ENCODE measurements at places on chromosomes 16 and 17.

- DNase-seq = no peak
Measured at GRCh38 chr17:58974354-58974753, 132.3 kb downstream of the TRIM37 start.

DNA sequence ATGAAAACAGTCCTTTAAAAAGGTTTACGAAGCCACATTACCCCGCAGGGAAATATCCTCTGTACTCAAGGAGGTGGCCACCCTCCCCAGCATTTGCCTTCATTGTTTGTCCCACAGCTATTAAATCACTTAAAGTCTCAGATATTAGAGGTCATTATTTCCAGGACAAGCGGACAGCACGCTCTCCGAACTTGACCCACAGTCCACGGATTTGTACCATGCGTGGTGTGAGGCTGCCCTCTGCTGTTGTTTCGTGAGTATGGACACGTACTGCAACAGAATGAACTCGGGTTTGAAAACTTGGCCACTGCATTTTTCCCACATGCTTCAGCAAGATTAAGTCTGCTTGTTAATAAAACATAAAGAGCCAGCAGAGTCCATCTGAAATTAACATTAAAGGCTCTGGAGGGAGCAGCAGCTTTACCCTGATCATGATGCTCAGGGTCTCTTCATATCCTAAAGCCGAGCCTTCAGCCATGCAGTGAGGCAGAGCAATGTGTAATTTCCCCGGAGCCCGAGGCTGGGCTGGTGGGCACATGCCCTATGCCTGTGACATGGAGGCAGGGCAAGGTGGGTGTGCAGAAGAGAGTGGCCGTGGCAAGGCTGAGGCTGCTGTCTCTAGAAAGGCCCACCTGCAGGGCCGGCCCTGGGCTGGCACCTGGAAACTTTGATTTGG lies 19.7 kb downstream of the MEAK7 start:
- DNase-seq = no peak

- DNase-seq = no peak
Measured at GRCh38 chr17:37111329-37111728, 162.6 kb downstream of the AATF start.

GRCh38 chr16:28882551-28883160 lies 4.4 kb downstream of the ATP2A1 start:
- no peak for DNase-seq

DNA sequence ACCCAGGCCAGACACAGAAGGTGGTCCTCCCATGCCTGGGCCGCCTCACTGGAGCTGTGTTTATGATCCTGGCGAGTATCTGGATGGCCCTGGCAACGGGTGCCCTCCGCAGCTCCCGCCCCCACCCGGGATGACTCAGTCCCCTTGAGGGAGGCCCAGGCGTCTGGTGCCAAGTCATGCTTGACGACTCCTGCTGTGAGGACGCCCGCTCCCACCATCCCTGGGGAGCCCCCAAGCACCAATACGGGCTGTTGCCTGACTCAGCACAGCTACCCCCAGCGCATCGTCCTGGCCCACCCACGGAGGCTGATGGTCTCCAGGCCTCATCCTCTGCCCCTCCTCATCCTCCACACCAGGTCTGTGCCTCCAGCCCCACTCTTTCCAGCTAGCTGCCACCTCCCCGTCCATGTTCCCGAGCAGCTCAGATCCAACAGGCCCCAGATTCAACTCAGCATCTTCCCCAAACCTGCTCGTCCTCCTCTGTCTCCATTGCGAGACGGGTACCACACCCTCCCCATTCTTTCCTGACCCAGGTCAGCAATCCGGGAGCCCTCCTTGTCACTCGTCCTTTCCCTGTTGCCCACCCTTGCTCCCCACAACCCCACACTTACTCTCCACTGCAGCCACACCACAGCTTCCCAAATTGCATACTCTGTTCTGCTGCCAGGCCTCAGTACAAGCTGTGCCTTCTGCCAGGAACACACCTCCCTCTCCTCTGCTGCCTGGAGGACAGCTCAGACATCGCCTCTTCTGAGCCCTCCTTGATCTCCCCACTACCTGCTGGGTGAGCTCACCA lies 2.6 kb downstream of the CAMKK1 start:
- DNase-seq = no peak

DNA sequence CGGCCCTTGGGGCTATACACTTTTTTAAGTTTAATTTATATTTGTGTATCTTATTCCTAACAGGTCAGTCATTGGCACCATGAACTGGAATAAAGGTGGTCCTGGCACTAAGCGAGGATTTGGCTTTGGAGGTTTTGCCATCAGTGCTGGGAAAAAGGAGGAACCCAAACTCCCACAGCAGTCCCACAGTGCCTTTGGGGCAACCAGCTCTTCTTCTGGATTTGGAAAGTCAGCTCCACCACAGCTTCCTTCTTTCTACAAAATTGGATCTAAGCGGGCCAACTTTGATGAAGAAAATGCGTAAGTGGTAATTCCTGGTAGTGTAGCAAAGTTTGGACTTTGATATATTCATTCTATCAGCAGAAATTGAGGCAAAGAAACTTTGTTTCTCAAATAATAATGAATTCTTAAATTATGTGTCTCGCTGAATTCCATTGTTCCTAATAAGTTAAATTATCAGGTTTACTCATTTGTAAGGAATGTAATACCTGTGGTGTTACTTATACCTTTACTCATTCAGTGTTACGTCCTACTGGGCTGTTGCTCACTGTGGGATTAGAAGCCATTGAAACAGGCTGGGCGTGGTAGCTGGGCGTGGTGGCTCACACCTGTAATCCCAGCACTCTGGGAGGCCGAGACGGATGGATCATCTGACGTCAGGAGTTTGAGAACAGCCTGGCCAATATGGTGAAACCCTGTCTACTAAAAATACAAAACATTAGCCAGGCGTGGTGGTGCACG lies 13.2 kb downstream of the DDX42 start:
- no peak for DNase-seq

DNA sequence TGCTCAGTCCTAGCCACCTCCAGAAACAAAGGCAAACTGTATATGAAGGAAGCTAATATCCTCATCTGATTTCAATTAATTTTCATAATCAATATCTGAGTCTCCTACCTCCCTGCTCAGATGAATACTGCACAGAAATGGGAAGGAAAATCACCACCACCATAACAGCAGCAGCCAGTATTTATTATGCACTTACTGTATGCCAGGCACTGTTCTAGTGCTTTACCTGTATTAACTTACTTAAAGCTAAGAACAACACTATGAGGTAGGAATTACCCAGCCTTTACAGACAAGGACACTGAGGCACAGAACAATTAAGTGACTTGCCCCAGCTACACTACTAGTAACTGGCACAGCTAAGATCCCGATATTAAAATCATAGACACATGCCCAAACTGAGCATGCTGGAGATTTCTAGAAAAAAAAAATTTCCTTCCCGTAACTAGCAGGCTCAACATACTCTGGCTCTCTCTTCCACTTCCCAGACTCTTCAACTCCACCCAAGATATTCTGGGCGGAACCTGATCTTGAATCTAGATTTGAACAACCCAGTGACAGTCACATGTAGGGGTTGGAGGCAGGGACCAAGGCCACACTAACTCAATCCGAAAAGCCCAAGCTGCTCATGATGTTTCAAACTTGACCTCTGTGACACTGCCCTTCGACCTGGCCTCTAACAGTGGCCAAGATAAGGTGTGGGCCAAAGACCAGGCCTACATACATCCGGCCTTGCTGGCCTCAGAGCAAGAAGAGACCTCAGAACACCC lies 3.9 kb downstream of the TRIM25 start:
- no peak for DNase-seq

GRCh38 chr16:84827897-84828296 lies 8.1 kb downstream of the CRISPLD2 start:
- no peak for DNase-seq

DNA sequence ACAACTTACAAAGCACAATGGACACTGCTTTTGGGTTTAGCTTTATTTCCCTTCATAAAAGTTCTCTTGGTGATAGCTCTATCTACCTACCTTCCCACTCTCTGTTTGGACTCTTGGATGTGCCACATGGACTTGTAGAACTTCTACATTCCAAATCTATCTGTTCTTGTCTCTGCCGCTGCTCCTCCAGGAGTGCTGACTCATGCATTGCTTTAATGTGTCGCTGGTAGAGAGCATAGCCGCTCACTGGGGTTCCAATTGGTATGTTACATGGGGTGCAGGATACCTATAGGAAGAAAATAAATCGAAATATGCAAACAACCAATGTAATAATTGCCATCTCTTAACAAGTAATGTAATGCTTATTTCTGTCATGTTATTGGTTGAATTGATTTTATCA lies 92.1 kb downstream of the TTC19 start:
- no peak for DNase-seq

- DNase-seq = no peak
Measured at GRCh38 chr17:13114601-13115031, 96.8 kb upstream of the ELAC2 start.

DNA sequence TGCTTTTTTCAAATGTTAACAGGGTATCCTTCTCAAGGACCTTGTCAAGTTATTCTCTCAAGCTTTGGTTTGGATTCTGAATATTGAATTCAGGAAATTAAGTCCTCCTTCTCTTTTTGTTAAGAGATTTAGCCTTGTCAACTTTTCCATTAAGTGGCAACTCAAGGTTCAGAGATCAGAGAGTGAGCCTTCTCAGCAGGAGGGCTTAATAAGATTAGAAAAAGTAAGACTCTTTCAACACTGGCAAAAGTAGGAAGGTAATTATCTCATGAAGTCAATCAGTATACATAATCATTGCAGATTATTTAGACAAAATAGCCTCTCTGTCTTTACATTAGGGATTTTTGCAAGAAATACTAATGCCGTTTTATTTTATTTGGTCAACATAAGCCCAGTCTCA lies 330.7 kb downstream of the KIF2B start:
- no peak for DNase-seq

DNA sequence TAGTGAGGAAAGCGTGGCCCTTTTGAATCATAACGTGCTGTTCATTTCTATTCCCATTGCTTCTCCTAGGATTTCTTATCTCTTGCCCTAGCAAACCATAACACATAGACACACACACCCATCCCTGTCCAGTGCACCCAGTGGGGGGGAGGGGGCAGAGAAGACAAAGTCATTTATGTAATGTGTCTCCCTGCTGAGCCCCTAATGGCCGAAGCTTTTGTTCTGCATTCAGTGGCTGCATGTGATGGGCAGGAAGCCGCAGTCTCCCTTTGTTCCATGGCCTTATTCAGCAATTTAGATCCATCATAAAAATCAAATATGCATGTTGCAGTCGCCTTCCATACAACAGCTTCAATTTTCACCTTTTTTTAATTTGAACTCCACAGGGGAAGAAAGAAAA lies 325.4 kb downstream of the ZFHX3 start:
- DNase-seq = no peak

GRCh38 chr17:12133183-12133582 lies 112.5 kb downstream of the MAP2K4 start:
- DNase-seq = no peak

DNA sequence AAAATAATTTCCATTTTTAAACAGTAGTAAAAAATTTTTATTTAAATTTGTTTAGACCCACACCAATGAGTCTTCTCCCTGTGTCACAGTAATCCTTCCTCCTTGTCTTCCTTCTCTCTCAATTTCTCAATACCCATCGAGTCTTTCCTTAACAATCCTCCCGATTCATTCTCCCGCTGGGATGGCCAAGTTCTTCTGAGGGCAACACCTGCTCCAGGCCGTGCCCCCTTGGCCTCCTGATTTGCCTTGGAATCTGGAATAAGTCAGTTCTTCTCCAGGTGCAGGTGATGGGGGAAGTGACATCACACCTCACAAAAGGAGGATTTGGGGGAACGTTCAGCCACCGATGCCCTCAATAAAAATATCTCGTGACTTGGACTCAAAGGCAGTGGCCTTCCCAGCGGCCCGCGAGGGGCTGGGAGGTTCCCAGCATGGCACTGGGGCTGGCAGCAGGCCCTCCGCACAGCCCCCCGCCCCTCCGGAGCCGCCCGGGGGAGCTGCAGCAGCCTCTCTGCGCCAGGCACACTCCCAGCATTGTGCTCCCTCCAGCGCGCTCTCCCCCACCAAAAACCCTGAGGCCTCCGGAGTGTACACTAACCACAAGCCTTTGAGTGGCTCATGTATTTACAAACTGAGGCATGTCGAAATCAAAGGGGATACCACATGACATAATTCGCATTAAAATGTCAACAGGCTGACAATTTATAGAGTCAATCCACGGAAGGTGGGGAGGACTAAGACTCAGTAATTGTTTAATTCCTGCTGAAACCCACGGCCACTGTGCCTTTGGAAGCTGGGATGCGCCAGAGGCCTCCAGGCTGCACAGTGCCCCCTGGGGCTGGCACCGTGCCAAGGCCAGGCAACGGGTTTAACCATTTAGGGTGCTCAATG lies 120.5 kb downstream of the ZFHX3 start:
- DNase-seq = no peak

All from CD4-positive, alpha-beta T cell treated with Interferon alpha-2 for 1 hour (primary cell).